ENCODE measurements at places on chromosomes 6 and 20. TPM values are rescaled to one million over a fixed set of nuclear protein-coding genes. Genes with fewer than 3 reads are reported as not detected.

The WFDC10B gene
- not detected for total RNA-seq

The EMILIN3 gene
- total RNA-seq = 3.5 TPM

DNA sequence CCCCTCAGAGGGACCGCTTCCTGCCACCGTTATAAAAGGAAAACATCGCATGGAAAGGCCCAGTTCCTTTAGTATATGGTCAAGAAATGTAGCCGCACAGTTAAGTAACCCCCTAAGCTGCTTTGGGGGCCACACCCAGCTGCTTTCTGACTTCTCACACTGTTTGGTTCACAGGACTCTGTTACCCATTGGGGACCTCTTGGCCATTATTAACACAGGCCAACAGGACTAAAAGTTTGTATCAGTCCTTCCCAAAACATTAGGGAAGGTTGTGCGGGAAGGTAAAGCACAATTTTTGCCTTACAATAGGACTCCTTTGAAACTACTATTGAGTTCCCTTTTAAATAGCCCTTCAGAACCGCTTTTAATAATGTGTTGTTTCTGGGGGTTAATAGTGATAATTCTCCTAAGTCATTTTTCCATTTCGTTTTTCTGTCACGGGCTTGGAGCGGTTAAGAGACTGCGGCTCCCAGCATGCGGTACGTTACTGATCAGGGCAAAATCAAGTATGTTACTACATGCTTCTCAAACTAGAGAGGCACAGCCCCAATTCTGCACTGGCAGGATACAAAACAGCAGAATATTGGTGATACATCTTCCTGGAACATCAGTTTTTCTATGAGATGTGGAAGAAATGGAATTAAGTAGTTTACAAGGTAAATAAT is 668 bp upstream of the RPP40 start:
- DNase-seq = no peak

- DNase-seq = peak; percentile 25
Observed at GRCh38 chr20:36773107-36773596, 411 bp downstream of the DSN1 start.

DNA sequence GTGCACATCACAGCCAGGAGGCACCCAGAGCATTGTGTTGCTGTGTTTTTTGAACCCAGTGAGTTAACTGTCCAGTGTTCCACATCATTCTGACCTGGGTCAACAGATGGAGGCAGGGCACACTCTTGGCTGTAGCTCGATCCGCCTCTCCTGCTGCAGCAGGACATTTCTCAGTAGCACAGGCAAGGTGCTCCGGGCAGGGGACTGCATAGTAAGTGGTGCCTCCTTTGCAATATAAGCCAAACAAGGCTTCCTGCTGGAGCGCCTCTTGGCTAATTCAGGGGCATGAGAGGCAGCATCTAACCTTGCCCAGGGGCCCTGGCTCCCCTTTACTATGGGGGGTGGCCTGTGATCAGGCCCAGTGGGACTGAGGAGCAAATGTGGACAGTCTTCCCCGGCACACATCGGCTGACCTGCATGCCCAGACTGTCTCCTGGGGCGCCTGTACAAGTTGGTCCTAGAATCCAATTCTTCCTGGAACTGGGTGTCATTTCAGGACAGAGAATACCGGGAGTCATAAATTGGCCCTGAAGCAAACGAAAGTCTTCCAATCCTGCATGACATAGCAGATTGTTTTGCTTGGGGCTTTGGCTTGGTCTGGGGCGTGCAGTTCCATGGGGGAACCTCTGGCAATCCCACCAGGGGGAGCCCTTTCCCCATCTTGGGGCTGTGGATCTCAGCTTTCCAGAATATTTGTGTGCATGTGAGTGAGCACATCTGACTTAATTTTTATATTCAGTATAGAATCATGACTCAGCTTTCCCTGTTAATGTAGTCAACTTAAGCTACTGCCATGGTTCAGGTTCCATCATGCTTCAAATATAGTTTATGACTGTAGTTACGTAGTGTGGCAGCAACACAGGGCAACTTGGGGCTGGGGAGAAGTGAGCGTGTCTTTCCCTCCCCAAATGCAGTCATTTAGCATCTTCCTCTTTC is 56.0 kb upstream of the DDR1 start:
- DNase-seq = peak; percentile 85

- DNase-seq = no peak
Observed at GRCh38 chr6:14020551-14020950, 95.8 kb downstream of the RNF182 start.

GRCh38 chr20:722822-723644 is 45.3 kb downstream of the SLC52A3 start:
- no peak for DNase-seq

GRCh38 chr20:4699216-4699615 is 22.5 kb upstream of the PRND start:
- DNase-seq = no peak

DNA sequence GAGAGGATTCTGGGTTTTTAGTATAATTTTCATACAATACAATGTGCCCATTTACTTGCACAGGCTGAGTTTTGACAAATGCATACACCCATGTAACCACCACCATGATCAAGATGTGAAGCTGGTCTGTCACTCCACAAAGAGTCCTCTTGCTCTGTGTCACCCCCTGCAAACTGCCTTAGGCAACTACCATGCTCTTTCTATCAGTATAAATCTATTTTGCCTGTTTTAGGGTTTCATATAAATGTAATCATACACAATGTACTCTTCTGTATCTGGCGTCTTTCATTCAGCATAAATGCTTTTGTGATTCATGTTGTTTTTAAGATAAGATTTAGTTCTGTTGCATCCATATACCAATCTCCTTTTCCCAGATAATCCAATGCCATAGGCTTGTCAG is 181.9 kb upstream of the KCNG1 start:
- DNase-seq = no peak

DNA sequence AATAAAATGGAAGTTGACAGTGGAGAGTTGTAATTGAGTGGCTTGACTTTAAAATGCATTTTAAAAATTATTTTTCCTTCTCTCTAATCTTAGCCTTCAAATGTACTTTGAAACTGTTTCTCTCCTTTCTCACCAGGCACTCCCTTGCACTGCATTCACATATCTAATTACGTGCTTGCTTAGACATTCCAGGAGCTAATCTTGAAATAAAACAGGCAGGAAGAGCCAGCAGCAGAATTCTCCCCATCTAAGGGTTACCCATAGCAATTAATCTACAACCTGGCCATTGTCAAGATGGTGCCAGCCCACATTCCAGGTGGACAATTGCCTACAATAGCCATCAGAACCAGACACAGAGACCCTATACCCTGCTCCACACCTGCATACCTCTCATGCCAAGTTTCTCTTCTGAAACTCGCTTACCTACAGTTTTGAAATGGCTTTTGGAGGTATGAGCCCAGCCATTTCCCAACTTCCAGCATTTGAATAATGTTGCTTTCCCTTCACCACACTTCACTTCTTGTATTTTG is 167.6 kb upstream of the GJE1 start:
- no peak for DNase-seq

DNA sequence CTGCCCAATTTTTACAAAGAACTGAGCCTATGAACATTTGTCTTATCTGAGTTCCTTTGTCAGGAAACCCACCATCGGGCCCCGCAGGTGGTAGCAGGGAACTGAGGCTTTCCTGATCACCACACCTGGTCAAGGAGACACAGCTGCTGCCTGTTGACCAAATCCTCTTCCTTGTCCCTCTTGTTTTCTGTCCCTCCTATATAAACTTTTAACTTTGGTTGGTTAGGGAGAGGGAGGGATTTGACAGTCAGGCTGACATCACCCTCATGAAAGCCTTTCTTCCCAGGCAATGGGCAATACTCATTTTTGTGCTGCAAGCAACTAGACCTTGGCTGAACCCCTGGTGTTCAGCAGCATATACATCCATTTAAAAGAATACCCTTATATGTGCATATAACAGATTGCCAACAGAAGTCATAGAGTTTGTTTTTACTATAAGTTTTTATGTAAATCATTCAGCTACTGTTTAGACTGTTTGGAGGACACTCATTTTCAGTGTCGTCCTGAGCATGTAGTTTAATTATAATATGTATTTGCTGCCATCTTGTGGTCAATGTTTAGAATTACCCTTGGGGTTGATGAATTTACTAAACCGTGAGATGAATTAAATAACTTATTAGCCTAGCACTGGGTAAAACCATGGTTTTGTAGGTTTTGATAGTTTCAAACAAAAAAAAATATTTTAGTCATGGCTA is 17.0 kb downstream of the CRISP1 start:
- DNase-seq = peak; percentile 83

DNA sequence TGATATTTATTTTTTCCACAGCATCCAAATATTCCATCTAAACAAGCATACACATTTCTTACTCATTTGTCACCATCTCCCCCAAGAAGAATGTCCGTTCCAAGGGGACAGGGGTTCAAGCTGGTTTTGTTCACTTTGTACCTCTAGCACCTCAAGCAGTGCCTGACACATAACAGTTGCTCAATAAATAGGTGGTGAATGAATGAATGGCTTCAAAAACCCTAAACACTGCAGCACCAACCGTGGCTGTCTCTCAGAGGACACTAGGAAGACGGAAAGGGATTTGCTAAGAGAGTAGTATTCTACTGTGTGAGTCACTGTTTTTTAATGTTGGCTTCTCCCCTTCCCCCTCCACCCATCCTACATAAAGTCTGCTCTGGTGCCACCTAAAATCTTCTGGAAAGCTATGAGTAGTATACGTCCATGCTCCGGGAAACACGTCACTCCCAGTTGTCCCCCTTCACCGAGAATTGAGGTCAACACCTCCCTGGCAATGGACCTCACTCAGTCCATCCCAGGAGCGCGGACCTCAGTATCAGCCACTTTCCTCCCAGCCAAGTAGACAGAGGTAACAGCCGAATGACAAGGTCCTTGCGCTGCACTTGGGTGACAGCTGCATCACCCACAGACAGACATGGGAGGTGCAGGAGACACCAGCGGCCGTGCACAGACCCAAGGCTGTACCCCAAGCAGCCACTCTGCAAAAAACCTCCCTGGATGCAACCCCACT is 107.4 kb downstream of the PREX1 start:
- DNase-seq = no peak

DNA sequence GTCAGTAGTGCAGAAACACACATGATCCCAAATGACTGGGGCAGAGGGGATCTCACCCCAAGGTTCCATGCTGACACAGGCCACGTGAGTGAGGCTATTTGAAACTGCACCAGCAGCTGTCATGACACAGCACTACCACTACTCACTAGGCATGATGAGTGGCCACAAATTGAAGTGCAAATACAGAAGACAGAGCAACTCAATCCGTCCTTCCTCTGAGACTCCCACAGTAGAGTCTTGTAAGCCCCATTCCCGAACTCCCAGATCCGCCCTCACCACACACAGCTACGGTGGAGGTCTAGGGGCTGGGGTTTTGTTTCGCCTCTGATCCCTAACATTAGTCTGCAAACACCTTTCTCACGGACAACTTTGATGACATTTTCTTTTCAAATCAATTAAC is 113.3 kb upstream of the NUP153 start:
- DNase-seq = no peak

DNA sequence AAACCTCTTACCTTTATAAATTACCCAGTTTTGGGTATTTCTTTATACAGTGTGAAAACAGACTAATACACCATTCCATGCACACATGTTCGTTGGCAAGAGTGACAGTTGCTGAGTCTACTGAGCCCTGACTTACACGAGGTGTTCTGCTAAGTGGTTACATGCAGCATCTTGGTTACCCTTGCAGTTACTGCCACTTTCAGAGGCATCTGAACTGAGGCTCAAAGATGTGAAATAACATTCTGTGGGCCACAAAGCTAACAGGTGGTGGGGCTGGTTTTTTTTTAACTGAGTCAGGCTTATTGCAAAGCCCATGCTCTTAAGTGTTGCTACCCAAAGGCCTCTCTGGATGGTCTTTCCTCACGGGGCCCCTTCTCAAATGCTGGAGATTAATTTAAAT is 54.4 kb upstream of the GTSF1L start:
- DNase-seq = no peak

DNA sequence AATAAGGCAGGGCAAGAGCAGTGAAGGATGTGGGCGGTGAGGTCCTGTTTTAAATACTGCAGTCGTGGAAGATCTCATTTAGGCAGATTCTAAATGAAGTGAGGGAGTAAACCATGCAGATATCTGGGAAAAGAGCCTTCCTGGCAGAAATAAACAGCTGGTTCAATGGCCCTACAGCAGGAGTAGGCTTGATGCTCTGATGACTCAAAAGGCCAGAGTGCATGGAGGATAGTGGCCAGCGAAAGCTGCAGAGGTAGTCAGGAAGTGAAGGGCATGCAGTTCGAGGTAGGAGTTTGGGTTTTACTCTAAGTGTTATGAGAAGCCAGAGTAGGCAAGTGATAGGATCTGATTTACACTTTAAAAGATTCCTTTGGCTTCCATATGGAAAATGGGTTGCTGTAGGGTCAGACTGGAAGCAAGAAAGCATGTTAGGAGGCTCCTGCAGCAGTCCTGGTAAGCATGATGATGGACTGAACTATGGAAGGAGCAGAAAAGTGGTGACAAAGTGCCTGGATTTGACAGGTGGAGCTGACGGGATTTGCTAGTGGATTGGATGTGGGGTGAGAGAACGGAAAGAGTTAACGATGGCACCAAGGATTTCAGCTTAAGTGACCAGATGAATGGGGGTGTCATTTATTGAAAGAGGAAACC is 150.0 kb downstream of the GJA10 start:
- DNase-seq = no peak

DNA sequence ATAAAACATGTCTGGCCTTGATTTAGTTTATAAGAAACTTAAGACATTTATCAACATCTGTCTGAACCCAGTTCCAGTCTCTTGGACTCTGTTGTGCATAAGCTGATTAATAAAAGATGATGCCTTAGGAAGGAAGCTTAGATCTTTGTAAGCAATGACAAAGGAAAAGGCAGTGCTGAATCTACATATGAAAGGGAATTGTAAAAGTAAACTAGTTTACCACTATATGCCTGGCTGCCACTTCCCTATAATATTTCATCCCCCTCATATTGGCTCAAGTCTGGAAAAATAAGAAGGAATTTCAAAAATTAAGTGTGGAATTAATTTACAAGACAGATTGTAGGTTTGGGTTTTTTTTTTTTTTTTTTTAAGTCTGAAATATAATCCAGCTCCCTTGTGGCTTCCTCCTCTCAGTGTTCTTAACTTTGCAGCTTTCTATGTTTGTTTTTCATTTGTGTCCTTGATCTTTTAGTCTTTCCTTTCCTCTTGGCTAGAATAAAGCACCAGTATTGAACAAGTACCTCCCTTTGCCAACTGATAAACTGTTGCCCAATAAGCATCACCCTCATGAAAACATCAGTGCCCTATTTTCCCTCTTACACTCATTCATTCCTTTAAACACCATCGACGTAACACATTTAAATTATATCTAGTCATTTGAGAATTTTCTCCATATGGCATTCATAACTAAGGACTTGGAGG is 146.7 kb upstream of the TBX18 start:
- no peak for DNase-seq

DNA sequence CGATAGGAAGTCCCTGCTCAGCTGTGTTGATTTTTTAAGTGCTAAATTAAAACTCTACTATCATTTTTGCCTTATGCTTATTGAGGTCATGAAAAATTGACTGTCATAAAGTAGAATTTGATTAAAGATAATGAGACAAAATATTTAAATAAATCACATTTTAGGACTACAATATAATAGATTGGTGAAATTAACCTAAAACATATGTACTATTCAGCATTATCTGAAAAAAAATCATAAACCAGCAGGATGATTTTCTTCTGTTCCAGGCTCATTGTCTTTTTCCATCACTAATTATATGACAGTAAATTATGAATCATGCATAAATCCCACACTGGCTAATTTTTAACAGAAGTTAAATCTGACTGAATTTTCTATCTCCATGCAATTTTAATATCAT is 373.6 kb upstream of the NRSN1 start:
- DNase-seq = no peak

- no peak for DNase-seq
Observed at GRCh38 chr6:136548582-136549299, 1.5 kb downstream of the MAP7 start.
